ENCODE measurements at places on chromosomes 7 and 10.
A peak's percentile ranks its signal among the peaks of the same experiment; 100 is the strongest.

- DNase-seq: no peak
Measured at GRCh38 chr10:125050383-125050782, 108.5 kb downstream of the ZRANB1 start.

GRCh38 chr10:86300931-86301830 lies 65.4 kb downstream of the GRID1 start:
- DNase-seq: no peak

DNA sequence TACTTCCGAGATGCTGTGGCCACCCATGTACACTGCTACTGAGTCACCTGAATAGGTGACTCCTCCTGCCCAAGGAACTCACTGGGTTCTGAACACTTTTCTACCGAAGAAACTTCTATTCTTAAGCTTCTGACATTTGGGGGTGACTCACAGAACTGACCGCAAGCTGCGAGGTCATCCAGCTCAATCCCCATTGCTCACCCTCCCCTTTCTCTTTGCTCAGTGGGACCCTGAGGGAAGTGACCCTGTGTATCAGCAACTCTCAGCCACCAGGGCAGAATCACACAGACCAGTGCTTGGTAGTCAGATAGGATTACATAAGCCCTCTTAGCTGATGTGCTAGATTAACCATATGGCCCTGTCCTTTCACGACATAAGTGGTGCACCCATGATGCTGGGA lies 46.3 kb downstream of the INSYN2A start:
- no peak for DNase-seq

GRCh38 chr7:134589491-134589941 lies 40.6 kb downstream of the AKR1B15 start:
- DNase-seq: no peak

GRCh38 chr7:66928388-66928787 lies 7.4 kb downstream of the TMEM248 start:
- DNase-seq: no peak

- no peak for DNase-seq
Measured at GRCh38 chr10:70761727-70762350, 23.3 kb downstream of the TBATA start.

DNA sequence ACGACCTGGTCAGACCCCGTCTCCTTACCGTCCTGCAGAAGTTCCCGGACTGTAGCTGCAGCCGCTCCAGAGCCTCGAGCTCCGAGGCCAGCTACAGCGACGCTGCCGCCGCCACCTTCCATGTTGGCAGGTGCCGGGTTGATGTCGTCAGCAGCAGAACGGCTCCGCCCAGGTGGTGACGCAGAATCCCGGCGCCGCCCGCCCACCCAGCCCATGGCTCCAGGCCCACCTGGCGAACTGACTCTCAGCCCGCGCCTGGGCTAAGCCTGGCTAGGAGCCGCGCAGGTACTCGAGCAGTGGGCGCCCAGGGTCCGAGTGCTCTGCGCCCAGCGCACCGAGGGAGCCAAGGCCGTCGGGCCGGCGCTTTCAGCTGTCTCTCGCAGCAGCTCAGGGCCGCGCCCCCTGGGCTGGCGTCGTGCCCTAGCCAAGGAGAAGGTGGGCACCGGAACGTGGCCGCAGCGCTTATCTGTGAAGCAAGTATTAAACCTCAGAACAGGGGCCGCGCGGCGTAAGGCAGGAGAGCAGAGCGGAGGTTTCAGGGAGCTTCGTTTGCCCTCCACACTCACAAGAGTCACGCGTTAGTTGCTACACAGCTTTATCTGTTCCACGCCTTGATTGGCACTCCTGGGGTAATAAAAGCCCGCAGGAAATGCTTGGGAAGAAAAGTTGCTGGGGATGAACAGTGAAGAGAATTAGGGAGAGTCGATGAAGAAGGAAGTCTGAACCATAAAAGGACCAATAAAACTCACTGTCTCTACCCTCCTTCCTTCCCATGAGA lies at the start of the genes COG5 and DUS4L:
COG5 (minus strand) TSS at position 146 of the 778 bp plus-strand sequence; CDS start at position 122, 24 bp downstream.
DUS4L (plus strand) TSS at position 197 of the 778 bp plus-strand sequence. CDS start 3,100 bp downstream, outside the sequence.
- peak; percentile 52 for DNase-seq
